ENCODE measurements at places on chromosomes 16 and 17.

DNA sequence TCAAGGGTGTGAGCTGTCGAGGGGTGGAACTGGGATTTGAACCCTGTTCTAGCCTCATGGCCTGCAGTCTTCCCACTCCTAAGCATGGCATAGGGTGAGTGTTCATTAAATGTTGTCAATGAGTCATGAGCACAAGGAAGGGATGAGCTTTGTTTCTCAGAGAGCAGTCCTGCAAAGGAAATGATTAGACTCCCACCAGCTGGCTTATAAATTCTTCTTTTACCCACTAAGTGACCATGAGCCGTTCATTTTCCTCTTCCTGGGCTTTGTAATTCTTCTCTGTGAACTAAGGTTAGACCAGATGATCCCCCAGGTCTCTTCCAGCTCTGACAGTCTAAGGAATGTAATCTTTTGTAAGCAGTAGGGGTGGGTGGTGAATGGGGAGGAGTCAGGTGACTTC lies 47.9 kb upstream of the HNF1B start:
- DNase-seq: no peak

DNA sequence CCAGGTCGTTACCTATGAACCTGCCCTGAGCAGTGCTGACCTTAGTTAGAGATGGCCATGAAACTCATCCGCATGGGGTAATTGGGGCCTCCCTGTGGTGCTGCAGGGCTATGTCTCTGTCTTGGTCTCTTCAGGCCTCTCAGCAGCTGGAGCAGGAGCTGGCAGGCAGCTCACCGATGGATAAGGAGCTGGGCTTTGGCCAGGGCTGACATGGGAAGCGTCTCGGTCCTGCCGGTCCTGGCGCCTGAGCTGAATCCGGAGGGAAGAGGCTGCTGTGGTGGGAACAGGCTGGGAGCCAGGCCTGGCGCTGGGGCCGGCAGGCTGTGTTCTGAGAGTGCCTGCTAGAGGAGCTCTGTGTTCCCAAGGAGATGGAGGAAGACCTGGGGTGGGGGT lies 10.1 kb downstream of the IL32 start:
- no peak for DNase-seq

GRCh38 chr17:34581446-34582184 lies 2.2 kb downstream of the TMEM132E start:
- no peak for DNase-seq

- no peak for DNase-seq
Measured at GRCh38 chr17:32277284-32277683, 11.7 kb downstream of the RHBDL3 start.

DNA sequence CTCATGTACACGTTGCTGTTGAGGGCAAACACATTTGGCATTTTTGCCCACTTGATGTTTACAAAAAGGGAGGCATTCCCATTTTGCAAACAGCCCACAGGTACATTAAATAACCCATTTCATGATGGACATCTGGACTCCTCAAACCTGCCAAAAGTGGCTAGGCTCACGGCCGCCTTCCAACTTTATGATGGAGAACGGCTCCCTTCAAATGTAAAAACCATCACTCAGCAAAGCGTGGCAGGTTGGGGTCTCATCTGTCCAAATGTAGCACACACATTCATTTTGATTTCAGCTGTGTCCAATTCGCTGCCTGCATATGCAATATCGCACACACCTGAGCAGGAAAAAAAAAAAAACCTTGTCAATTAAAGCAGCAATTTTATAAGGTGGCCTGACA lies 417.8 kb downstream of the TMEM114 start:
- DNase-seq: no peak

DNA sequence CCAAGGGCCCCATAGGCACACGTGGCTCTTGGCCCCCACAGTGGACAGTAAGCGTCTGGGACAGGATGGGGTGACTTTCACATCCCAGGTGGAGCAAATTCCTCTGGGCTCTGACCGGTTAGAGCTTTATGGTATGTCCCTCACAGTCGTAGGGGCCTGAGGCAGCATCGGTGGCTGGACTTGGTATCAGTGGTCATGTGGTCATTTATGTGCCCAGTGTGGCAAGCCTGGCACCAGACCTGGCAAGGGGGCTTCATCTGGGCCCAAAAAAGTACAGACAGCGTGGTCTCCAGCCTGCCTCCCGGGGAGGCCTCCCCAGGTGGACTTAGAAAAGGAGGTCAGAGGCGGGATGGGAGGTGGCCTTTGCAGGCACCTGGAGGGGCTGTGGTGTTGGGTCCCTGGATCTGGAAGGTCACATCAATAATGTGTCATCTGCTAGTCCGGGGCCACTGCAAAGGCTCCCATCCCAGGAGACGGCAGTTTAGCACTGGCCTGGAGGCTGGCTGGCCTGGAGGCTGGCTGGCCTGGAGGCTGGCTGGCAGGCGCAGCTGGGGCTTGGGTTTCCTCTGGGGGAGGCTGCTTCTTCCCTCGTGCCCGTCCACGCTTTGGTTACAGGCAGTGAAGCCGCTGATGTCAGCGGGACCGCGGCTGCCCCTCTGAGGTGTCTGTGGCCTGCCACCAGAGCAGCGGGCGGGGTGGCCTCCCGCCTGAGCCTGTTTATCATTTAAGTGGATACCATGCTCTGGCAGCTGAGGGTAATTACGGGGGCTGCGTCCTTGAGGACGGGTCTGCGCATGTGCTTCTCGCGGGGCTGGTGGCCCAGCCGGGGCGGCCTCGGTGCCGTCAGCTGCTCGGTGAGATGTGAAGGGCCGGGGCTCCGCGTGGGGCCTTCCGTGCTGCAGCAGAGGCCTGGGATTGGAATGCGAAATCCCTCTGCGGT lies 20.7 kb upstream of the CBX4 start:
- no peak for DNase-seq

GRCh38 chr17:80191192-80191591 lies 21.4 kb downstream of the CARD14 start:
- no peak for DNase-seq

DNA sequence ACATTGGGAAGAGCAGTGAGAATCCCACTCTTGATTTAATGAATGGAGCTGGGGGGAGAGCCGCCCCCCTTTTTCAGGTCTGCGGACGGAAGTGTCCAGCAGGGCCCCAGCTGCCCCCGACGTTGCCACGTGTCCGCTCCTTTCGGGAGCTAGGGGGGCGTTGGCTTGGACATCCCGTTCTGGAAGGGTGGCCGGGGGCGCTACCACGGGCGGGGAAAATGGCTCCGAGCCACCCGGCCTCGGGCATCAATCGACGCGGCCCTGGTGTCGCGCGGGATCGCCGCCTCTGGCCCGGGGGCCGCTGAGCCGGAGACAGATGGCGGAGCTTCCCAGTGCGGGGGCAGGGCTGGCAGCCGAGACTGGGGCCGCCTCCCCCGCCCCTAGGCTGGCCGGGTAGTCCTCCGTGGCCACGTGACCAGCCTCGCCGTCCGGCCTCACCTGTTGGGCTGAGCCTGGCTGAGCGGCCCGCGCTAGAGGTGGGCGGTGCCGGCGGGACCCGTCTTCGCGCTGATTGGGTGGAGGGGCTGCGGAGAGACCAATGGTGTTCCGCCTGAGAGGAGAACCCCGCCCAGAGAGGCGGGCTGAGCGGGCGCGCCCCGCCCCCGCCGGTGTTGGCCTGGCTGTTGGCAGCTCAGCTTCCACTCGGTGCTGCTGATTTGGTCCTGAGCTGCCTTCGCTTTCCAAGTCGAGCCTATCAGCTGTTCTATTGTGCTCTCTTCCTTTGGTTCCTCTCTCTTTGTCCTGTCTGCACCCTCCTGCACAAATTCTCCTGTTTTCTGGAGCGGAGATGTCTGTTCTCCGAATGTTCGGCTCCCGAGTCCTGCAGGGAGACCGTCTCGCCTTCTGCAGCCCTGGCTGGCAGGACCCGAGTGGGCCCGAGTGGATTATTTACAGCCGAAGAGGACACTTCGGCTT lies 8.3 kb downstream of the HS3ST3B1 start:
- DNase-seq: peak; percentile 88

GRCh38 chr17:30906101-30906911 lies at the start of gene TEFM:
Gene TEFM, minus strand, starts transcription at chr17:30906238. Its CDS starts 40 bp downstream, at chr17:30906198.
- DNase-seq: peak; percentile 81

Measured in activated CD4-positive, alpha-beta T cell treated with anti-CD3 and anti-CD28 coated beads for 1 hour (primary cell).